Stromal cell of bone marrow (primary cell): ENCODE measurements at places on chromosomes 16 and 17.

- no peak for DNase-seq
These were observed 37.2 kb downstream of the PIK3R5 start for GRCh38 chr17:8928347-8928746.

- DNase-seq, result no peak
These were observed 2.3 kb downstream of the LIMD2 start for GRCh38 chr17:63697341-63698286.

GRCh38 chr17:63039899-63040602 lies 74.0 kb downstream of the TANC2 start:
- DNase-seq, result peak; percentile 30

DNA sequence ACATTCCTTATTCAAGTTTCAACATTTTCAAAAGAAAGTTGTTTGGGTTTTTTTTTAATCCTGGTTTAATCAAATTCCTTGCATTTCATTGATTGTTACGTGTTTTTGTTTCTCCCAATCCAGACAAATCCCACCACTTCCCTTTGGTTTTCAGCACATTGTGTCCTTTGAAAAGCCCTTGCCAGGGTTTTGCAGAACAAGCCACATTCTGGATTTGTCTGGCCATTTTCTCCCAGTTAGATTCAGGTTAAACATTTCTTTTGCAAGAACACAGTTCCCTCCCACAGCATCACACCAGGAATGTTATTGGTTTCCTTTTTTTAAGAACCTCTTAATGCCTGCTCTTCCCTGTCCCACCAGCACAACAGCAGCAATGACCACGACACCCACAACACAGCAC lies 278.0 kb upstream of the SALL1 start:
- no peak for DNase-seq

- no peak for DNase-seq
These were observed 1.0 kb upstream of the SOX8 start for GRCh38 chr16:980595-980854.

DNA sequence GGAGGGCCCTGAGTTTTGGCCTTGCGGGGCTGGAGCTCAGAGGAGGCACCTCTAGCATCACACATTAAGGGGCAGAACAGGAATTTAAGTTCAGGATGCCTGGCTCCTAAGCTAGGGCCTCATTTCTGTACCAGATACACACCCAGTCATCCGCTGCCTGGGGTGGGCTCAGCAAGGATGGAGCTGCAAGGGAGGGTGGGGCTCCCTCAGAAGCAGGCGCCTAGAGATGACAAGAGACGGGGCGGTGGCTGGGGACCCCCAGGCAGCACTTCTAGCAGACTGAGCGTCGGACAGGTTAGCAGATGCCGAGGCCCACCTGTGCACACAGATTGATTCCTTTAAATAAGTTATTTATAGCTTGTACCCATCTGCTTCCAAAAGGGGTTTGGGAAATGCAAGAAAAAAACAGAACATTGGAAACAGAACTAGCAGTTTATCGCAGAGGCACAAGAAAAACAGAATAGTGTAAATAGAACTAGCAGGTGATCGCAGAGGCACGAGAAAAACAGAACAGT lies 47.6 kb upstream of the CBFA2T3 start:
- no peak for DNase-seq

DNA sequence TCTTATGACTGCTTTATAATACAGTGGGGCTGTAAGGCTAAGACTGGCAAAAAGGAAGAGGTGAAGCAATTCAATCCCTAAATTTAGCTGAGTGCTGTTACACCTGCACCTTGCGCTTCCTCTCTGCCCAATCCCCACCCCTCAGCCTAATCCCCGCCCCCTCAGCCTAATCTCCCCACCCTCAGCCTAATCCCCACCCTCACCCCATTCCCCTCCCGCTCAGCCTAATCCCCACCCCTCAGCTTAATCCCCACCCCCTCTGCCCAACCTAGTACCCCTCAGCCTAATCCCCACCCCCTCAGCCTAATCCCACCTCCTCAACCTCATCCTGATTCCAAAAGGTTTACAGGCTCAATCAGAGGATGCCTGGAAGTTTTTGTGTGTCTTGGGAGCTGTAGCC lies 155.5 kb downstream of the PMP22 start:
- DNase-seq, result no peak
